ENCODE measurements at places on chromosomes 11 and 22.

GRCh38 chr11:94767701-94768601, at the start of gene AMOTL1:
Gene AMOTL1, plus strand, starts transcription at chr11:94768356. Its CDS starts 156 bp downstream, at chr11:94768512.
- DNase-seq: peak; percentile 89

DNA sequence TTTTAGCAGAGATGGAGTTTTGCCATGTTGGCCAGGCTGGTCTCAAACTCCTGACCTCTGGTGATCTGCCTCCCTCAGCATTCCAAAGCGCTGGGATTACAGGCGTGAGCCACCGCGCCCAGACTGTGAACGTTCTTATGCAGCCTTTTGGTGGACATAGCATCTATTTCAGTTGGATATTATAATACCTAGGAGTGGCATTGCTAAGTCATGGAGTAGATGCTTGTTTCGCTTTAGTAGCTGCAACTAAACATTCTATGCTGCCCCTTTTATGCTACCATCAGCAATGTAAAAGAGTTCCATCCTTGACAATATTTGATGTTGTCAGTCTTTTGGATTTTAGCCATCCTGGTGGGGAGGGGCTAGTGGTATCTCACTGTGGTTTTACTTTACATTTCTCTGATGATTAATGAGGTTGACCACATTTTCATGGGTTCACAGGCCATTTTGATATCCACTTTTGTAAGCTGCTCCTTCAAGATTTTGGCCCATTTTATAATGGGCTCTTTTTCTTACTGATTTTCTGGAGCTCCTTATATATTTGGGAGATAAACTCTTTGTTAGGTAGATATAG, 16.5 kb upstream of the APOBEC3A start:
- no peak for DNase-seq

DNA sequence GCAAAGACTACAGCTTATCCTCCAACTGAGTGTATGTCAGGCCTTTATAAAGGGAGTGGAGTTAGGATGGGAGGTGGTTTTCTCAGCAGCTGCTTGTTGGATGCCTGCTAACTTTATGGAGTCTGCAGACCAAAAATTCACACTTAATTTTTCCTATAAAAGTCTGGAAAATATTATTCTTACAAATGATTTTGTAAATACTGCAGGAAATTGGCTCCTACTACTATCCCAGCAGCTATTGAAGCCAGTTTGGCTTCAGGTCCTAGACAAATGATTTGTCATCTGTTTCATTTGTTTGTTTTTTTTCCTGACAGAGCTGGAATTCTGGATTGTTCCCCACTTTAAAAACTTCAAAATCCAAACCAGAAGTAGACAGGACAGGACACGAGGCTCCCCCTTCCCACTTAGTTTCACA, 292.5 kb downstream of the TMEM135 start:
- DNase-seq: no peak

DNA sequence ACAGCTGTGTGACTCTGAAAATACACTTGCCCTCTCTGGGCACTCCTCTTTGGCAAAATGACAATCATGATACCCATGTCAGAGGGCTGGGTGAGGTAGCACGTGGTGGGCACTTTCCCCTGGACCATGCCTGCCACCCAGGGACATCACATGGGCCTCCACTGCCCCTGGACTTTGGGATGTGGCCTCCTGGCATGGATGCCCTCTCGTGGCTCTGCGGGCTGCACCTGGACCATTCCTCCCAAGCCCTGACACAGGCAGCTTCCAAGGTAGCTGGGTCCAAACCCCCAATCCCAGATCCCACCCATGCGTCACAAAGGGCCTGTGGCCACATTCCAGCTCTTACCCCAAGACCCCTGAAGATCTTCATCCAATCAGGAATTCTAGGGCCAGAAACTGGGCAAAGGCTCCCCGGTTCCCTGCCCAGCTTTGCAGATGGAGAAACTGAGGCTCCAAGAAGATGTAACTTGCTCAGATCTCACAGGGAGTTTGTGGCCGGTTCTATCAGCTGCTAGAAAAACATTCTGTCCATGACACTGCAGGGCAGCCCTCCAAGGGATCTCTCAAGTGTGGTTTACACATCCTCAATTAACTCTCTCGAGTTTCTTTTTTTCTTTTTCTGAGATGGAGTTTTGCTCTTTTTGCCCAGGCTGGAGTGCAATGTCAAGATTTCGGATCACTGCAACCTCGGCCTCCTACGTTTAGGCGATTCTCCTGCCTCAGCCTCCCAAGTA, 35.4 kb upstream of the CYB5R3 start:
- no peak for DNase-seq

DNA sequence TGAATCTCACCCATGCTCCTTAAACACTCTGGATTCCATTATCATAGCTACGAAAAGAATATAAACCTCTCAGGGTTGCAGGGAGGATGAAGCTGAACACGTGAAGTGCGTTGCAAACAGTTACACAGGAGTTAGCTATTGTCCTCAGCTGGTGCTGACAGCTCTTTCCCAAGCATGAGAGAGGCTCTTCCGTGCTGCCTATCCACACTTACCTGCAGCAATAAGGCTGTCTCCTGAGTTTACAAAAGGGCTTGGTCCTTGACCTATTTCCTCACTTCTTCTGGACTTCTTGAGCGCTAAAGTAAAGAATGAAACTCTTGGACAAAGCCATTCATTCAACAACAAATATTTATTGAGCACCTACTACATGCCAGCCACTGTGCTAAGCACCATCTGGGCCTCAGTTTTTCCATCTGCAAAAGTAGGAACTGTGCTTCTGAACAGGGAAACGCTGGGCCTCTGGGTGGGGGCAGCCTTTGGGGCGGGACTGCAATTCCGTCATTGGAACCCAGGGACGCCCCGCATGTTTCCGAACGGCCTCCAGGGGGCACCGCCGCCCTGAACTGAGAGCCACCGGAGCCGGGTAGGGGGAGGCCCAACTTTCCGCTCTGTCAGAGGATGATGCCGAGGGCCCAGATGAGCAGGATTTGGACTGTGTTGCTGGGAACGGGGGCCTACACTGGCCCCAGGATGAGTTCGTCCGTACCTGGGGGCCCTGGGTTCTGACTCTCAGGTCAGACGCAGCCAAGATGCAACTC, 651 bp upstream of the ARL2 start:
- DNase-seq: peak; percentile 85
